CD8-positive, alpha-beta memory T cell (primary cell): ENCODE measurements at places on chromosomes 3 and 15. TPM values are rescaled to one million over a fixed set of nuclear protein-coding genes. Genes with fewer than 3 reads are reported as not detected.

- H3K4me1 ChIP-seq = no peaks in the 10 kb centered on the region
- no peaks in the 10 kb centered on the region for H3K27me3 ChIP-seq
- no peak overlapping the region for H3K27ac ChIP-seq
- no peaks in the 10 kb centered on the region for H3K36me3 ChIP-seq
- no peak for DNase-seq
Measured at GRCh38 chr3:159458982-159459381, 529.7 kb upstream of the IL12A start.

- DNase-seq = no peak
- no peaks in the 10 kb centered on the region for H3K36me3 ChIP-seq
- no peak overlapping the region for H3K27ac ChIP-seq
- H3K4me1 ChIP-seq = no peaks in the 10 kb centered on the region
- no peak overlapping the region for H3K4me3 ChIP-seq
Measured at GRCh38 chr15:29541309-29541708, 271.7 kb upstream of the NSMCE3 start.

DNA sequence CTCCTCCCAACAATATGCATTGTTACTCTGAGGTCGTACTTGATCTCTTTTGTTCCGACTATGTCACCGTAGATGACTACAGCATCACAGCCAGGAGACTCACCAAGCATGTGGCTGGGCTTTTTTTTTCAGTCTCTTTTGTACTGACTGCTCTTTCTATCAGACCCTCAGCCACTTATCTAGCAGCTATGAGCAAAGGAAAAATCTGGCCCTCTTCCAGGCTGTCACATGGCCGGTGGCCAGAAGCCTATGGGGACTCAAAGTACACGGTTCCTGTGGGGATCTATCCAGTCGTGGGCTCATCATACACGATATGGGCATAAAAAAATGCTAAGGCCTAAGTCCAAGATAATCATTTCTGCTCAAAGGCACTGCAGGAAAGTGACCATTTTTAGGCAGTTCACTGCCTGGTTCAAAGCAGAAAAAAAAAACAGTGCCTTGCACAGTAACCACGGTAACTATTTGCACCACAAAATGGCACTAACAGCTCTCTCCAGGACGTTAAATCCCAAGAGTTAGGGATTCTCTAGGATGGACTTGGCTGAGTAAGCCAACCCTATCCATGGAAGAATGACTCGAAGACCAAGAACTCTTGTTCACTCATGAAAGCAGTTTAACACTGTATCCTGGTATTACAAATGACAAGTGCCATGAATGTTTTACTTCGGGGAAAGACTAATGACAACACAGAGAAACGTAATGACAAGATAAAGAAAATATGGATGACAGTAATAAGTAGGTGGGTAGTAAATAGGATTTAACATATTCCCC lies 50.3 kb downstream of the SHQ1 start:
- no peak overlapping the region for H3K27ac ChIP-seq
- DNase-seq = no peak
- H3K4me1 ChIP-seq = no peaks in the 10 kb centered on the region
- no peaks in the 10 kb centered on the region for H3K36me3 ChIP-seq

GRCh38 chr3:169939751-169940150 lies 26.9 kb upstream of the SEC62 start:
- H3K27ac ChIP-seq = no peak overlapping the region
- no peaks in the 10 kb centered on the region for H3K4me1 ChIP-seq
- H3K27me3 ChIP-seq = peaks cover 5% of the 10 kb centered on the region
- H3K36me3 ChIP-seq = no peaks in the 10 kb centered on the region
- no peak for DNase-seq

GRCh38 chr15:83850501-83851245 lies 196.8 kb downstream of the ADAMTSL3 start:
- H3K4me1 ChIP-seq = no peaks in the 10 kb centered on the region
- H3K27me3 ChIP-seq = no peaks in the 10 kb centered on the region
- no peak overlapping the region for H3K27ac ChIP-seq
- DNase-seq = no peak
- no peak overlapping the region for H3K4me3 ChIP-seq
- H3K36me3 ChIP-seq = no peaks in the 10 kb centered on the region

DNA sequence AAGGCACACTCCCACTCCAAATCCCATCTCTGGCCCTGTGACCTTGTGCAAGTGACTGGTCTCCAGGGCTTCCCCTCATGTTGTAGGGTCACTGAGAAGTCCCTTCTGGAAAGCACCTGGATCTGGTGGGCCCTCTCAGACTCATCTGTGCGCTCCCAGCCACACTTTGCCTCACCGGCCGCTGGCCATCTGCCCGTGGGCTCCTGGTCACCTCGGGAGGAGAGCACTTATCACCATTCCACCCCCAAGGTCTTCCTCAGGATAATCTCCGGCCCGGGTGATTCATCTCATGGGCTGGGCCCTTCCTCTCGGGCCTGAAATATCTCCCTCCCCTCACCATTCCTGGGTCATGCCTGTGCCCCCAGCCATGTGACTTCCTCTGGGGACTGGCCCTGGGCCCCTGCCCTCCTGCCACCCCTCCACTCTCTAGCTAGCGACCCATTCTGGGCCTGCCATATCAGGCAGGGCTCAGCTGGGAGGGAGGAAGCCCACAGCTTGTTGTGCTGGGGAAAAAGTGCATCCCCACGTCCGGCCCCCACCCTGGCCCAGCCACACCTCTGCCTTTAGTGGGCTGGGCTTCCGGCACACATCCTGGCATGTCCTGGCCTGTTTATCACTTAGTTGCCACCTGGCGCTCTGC lies 10.6 kb upstream of the WNT7A start:
- peak overlapping the region; percentile 2 for H3K4me3 ChIP-seq
- DNase-seq = peak; percentile 52
- no peaks in the 10 kb centered on the region for H3K36me3 ChIP-seq
- peaks cover 31% of the 10 kb centered on the region for H3K4me1 ChIP-seq
- no peaks in the 10 kb centered on the region for H3K27me3 ChIP-seq

DNA sequence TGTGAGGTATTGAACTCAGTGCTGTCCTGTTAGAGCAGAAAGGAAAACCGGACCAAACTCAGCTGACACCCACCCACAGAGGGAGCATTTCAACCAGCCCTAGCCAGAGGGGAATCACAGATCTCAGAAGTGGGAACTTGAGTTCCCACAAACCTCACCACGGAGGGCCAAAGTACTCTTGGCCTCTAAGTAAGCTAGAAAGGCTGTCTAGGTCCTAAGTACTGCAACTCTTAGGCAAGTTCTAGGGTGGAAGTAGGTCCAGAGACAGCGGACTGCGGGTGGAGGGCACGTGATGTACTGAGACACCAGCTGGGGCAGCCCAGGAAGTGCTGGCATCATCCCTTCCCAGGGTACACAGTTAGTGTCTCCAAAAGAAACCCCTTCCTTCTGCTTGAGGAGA lies 34.1 kb downstream of the EOMES start:
- no peaks in the 10 kb centered on the region for H3K36me3 ChIP-seq
- H3K27ac ChIP-seq = no peak overlapping the region
- DNase-seq = no peak
- no peak overlapping the region for H3K4me3 ChIP-seq
- no peaks in the 10 kb centered on the region for H3K4me1 ChIP-seq

DNA sequence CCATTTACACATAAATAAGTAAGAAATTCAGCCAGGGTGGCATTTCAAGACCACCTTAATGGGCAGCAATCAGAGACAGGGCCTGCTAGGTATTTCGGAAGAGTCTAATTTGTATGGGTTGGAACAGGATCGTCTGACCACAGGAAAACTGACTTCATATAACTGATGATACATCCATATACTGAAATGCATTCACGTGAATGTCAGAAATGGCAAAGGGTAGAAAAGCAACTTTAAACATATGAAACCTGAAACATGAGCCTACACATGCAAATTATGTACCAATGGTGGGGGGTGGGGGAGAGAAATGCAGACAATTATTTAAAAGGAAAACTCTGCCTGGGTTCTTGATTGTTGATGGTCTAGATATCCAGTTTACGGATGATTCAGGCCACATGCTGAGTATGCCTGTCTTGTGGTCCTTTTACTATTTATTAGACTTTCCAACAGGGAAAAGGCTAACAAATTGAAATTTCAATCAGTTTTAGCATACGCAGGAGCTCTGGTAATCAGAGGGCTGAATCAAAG lies 582.2 kb downstream of the FOXP1 start:
- DNase-seq = no peak
- H3K4me3 ChIP-seq = no peak overlapping the region
- no peak overlapping the region for H3K27ac ChIP-seq
- H3K4me1 ChIP-seq = no peaks in the 10 kb centered on the region
- H3K36me3 ChIP-seq = peaks cover 21% of the 10 kb centered on the region
- no peaks in the 10 kb centered on the region for H3K27me3 ChIP-seq

- peak; percentile 56 for DNase-seq
- H3K27ac ChIP-seq = no peak overlapping the region
- H3K4me1 ChIP-seq = no peaks in the 10 kb centered on the region
Measured at GRCh38 chr3:97815149-97815917, 6.5 kb upstream of the CRYBG3 start.

DNA sequence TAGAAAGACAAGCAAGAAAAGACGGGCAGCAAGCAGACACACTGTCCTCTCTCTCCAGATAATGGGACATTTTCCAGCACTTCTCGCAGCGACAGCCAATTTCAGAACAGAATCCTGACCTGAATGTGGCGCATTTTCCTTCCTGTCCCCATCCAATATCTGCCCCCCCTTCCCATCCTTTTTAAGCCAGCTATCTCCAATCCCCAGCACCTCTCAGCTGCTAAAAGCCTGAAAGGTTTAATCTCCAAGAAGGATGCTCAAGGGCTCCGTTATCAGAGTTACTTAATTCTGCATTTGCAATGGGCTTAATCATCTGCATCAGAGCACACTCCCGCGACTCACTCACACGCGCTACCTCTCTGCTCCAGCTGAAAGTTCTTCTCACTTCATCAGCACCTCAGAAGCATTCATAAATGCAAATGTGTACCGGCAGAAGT lies 50.5 kb downstream of the SRGAP3 start:
- no peaks in the 10 kb centered on the region for H3K4me1 ChIP-seq
- no peak overlapping the region for H3K27ac ChIP-seq
- no peaks in the 10 kb centered on the region for H3K27me3 ChIP-seq
- no peak for DNase-seq
- no peaks in the 10 kb centered on the region for H3K36me3 ChIP-seq
- no peak overlapping the region for H3K4me3 ChIP-seq

GRCh38 chr15:26971271-26972018 lies 464 bp downstream of the GABRG3 start:
- H3K27ac ChIP-seq = no peak overlapping the region
- no peaks in the 10 kb centered on the region for H3K27me3 ChIP-seq
- H3K4me3 ChIP-seq = no peak overlapping the region

GRCh38 chr3:182486463-182486862 lies 306.8 kb upstream of the ATP11B start:
- H3K36me3 ChIP-seq = no peaks in the 10 kb centered on the region
- H3K27ac ChIP-seq = no peak overlapping the region
- H3K4me1 ChIP-seq = no peaks in the 10 kb centered on the region
- DNase-seq = no peak
- H3K27me3 ChIP-seq = no peaks in the 10 kb centered on the region
- H3K4me3 ChIP-seq = no peak overlapping the region

- H3K4me3 ChIP-seq = no peak overlapping the region
- H3K27ac ChIP-seq = no peak overlapping the region
- DNase-seq = no peak
- H3K36me3 ChIP-seq = no peaks in the 10 kb centered on the region
- H3K4me1 ChIP-seq = no peaks in the 10 kb centered on the region
Measured at GRCh38 chr3:23239211-23240068, 36.3 kb downstream of the UBE2E2 start.

GRCh38 chr3:47713655-47714054 lies 68.0 kb downstream of the SMARCC1 start:
- DNase-seq = no peak
- no peaks in the 10 kb centered on the region for H3K27me3 ChIP-seq
- H3K4me3 ChIP-seq = no peak overlapping the region
- H3K4me1 ChIP-seq = no peaks in the 10 kb centered on the region
- peaks cover 33% of the 10 kb centered on the region for H3K36me3 ChIP-seq

- no peak overlapping the region for H3K4me3 ChIP-seq
- DNase-seq = no peak
- peaks cover 21% of the 10 kb centered on the region for H3K4me1 ChIP-seq
- H3K27ac ChIP-seq = no peak overlapping the region
- no peaks in the 10 kb centered on the region for H3K27me3 ChIP-seq
- H3K36me3 ChIP-seq = no peaks in the 10 kb centered on the region
Measured at GRCh38 chr15:45399381-45400212, 21.3 kb upstream of the GATM start.

Gene MUSTN1
- total RNA-seq = 0.79 TPM

Gene AGTR1
- not detected for total RNA-seq

Gene GREM1
- total RNA-seq = not detected

Gene CRABP1
- not detected for total RNA-seq

Gene PLA2G4D
- total RNA-seq = not detected

Gene TMEM40
- not detected for total RNA-seq

Gene FILIP1L
- 0.27 TPM for total RNA-seq

Gene ARL14
- total RNA-seq = not detected

Gene ROPN1
- not detected for total RNA-seq
